Stimulated activated CD4-positive, alpha-beta T cell treated with anti-CD3 and anti-CD28 coated beads, Interleukin-15, amount 100 ng/mL, for 48 hours (primary cell): ENCODE measurements at places on chromosomes 3 and 15.
A peak's percentile ranks its signal among the peaks of the same experiment; 100 is the strongest.

DNA sequence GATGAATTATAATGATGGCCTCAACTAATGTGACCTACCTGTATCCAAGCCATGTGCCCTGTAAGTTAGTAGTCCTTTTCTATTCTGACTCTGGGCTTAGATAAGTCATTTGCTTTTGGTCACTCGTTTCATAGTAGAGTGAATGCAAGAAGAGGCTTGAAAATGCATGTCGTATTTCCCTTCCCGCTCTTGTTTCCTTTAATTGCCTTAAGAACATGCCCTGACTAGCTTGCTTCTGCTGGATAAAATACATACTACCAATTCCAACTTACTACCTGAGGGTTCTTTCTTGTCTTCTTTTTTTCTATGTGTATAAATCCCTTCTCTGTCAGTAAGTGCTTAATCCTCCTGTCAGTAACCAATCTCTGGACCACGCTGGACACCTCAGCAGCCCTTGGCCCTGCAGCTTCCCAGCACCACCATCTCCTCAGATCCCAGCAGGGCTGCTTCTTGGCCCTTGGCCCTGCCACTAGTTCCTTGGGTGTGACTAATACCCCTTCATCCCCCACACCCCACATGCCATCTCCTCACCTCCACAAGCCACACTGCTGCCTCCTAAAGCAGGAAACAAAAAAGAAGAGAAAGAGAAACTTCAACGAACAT lies 771.7 kb downstream of the IGSF11 start:
- no peak for DNase-seq

- no peak for DNase-seq
Measured at GRCh38 chr3:101256511-101256910, 63.9 kb downstream of the IMPG2 start.

DNA sequence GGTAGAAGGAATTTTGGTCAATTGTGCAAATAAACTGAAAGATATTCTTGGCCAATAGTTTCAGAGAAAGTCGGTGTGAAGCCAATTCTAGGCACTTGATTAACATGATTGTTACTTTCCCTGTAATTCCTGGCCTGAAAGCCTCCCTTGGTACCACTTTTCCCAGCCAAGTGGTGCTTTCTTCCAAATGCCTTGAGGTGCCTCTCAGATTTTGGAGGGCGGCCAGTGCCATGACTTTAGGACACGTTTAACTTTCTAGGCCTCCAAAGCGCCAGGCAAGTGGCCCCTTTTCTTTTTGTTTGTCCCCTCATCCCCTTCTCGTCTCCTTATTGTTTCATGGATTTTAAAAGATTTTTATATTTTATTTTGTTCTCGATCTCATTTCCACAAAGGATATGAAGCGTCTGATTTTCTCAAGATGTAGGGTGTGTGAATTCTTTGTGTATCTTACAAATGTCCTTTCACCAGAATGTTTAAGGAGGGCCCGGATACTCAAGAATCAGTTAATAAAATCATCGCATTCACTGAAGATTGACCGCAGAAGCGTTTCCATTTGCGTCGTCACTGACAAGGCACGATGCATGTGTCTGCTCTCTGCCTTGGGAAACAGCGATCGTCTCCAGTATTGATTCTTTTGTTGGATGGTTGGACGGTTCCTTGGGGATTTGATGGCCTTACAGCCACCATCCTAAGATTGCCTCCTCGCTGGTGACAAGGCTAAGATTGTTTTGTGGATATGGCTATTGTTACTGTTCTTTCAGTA lies 87.8 kb downstream of the ASB7 start:
- no peak for DNase-seq

GRCh38 chr15:76894174-76894573 lies 11.0 kb downstream of the SCAPER start:
- DNase-seq: no peak

DNA sequence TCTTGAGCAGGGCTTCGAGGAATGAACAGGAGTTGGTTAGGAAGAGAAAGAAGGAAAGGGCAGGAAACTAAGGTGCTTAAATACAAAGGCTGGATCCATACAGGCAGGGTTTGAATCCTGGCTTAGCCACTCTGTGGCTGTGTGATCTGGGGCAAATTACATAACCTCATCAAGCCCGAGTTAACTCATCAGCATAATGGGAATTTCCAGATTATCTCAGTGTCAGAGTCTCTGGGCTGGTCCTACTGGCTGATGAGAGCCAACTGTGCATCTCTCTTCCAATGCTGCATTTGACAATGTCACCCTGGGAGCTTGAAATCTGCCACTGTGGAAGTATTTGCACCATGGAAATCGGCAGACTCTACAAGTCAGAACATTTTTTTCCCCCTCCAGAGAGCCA lies 83.8 kb upstream of the SLC6A6 start:
- DNase-seq: no peak

DNA sequence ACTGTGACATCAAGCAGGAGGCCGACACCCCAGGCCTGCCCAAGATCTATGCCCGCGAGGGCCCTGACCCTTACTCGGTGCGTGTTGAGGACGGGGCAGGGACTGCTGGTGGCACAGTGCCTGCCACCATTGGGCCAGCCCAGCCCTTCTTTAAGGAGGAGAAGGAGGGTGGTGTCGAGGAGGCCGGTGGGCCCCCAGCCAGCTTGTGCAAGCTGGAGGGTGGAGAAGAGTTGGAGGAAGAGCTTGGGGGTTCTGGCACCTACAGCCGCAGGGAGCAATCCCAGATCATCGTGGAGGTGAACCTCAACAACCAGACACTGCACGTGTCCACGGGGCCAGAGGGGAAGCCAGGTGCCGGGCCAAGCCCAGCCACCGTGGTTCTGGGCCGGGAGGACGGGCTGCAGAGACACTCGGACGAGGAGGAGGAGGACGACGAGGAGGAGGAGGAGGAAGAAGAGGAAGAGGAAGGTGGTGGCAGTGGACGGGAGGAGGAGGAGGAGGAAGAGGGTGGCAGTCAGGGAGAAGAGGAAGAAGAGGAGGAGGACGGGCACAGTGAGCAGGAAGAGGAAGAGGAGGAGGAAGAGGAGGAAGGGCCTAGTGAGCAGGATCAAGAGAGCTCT lies 5.4 kb downstream of the ZBTB47 start:
- DNase-seq: no peak

GRCh38 chr3:76442374-76442915 lies 597.5 kb upstream of the ROBO2 start:
- DNase-seq: no peak

DNA sequence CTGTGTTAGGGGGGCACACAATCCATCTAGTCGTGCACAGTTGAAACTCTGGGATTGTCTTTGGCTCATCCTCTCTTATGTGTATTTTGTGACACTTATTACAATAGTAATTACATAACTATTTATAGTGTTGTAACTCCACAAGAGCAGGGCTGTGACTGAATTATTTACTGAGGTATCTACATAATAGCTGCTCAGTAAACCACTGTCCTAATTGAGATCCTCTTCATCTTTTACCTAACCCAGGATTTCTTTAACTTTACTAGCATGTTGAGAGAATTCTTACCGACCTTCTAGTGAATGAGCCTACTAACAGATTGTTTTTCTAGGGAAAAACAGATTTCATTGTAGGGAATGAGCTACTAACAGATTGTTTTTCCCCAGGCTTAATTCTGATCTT lies 11.1 kb downstream of the KLHL18 start:
- no peak for DNase-seq

DNA sequence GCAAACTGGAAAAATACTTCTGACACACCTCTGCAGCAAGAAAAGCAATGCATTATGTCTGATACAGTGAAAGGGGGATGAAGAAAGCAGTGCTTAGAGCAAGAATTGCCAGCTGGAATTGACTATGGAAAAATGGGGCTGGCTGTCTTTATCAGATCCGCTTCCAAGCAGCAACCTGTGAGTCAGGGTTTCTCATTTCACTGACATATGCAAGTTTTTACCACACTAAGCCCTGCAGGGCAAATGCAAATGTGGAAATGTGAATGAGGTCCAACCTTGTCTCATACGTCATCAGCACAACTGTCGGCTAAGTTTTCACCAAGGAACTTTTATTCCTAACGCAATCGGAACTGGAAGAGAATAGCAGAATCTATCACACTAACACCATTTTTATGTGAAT lies 172.5 kb upstream of the GADL1 start:
- no peak for DNase-seq

DNA sequence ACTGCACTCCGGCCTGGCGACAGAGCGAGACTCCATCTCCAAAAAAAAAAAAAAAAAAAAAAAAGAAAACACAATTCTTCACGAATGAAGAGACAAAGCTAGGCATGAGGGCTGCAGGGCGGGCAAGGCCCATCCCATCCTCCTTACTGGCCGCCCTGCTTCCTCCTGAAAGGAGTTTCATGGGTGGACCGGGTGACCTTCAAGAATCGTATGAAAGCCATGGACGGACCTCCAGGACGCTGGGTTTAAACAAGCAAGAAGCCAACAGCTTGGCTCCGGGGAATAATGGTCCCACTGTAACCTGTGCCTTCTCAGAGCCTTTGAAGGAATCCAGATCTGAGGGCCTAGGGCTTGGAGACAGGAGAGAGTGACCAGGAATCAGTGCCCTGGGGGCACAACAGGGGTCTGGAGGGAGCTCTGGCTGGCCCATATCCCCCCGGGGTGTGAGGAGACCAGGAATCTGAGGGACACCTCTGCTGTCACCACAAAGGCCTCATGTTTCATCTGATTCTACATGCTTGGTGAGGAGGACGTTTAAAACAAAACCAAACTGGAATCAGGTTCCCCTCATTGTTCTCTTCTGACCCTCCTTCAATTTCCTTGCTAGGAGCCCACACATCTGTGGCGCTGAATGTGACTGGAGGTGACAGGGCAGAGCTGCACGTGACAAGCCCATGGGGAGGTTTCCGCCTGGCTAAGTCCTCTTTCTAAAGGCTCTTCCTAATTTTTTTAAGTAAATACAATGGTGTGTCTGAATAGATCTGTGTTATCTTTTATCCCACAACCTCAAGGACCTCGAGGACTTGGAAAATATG lies 46.1 kb downstream of the WHAMM start:
- no peak for DNase-seq

GRCh38 chr3:197490098-197491058 lies 65.4 kb downstream of the BDH1 start:
- no peak for DNase-seq

- DNase-seq: no peak
Measured at GRCh38 chr3:98027085-98027446, 8.0 kb downstream of the GABRR3 start.

GRCh38 chr3:157317895-157318294 lies 118.8 kb upstream of the PTX3 start:
- DNase-seq: no peak

DNA sequence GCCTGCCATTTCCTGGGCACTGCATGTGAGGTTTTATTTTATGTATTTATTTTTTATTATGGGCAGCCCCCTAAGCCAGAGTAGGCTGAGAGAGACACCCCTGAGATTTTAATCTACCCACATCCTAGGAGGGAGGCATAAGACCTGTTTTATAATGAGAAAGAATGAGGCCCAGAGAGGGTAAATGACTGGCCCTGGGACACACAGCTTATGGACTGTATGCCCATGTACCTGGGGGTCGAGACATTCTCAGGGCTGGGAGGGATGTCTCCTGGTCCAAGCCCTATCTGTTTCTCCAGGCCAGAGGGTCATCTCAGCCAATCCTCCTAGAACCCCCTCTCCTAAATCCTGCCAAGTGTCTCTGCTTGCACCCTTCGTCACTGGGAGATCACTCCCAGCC lies 6.1 kb downstream of the PLXND1 start:
- no peak for DNase-seq

GRCh38 chr15:70248116-70249025 lies 150.7 kb upstream of the TLE3 start:
- no peak for DNase-seq

DNA sequence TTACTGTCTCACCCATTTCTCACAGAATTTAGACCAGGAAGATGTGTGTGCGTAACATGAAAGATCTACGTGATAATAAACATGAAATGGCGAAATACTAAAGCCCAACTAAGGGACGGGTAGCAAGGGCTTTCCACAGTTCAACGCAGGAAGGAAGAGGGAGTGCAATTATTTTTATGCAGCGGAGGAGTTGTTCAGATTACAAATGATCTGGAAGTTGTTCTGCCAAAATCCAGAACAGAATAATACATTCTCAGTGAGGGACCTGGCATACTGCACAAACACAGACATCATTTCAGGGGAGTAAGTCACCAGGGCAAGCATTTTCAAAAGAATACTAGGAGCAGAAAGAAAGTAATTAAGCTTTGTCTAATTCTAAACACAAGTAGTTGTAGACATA lies 133.6 kb upstream of the RAP2B start:
- no peak for DNase-seq

GRCh38 chr3:66425032-66425431 lies 75.8 kb downstream of the LRIG1 start:
- no peak for DNase-seq

- DNase-seq: peak; percentile 56
Measured at GRCh38 chr3:52983336-52983807, 62.5 kb downstream of the SFMBT1 start.

DNA sequence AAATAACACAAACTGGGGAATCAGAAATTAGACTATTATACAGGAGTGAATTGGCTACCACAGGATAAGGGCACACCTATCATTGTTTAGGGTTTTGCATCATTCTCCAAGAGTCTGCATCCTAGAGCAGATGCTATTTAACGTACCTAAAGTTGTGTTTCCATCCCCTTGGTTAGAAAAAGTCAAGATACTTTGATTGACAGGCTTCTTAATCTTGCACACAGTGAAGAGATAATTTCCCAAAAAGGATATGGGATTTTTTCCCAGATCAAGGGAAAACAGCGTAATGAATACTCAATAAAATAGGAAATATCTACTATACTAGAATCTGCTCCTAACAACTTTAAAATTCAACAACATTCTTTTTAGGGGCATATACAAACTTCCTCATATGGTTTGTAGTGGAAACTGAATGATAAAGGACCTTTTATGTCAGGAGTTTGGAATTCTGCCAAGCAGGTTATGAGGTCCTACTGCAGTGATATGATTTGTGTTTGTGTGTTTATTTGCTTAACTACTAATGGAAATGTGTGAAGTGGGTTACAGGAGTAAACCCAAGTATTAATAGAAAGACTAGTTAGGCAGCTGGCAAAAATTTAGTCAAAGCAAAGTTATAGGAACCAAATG lies 124.1 kb upstream of the MME start:
- DNase-seq: no peak

GRCh38 chr15:67381416-67382045 lies 126.9 kb downstream of the IQCH start:
- DNase-seq: no peak

- no peak for DNase-seq
Measured at GRCh38 chr3:72523429-72524151, 324.7 kb downstream of the SHQ1 start.

DNA sequence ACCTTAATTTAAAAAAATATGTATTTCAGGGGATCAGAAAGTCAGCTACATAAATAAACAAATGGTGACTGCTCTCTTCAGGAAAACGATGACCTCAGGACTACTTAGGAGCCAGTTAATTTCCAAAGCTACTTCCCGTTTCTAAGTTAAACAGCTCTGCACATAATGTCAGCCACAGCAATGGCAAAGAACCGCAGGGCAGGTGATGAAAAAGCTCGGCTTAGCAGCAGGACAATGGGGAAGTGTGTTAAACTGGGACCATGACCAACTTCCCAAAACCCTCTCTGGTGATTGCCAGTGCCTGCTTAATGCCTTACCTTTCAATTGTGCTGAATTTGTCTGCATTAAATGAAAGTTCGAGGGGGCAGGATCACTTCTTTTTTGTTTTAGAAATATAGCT lies 258.9 kb downstream of the FHIT start:
- no peak for DNase-seq

GRCh38 chr15:89157061-89157460 lies 64.3 kb downstream of the RLBP1 start:
- DNase-seq: no peak
